ENCODE measurements at places on chromosomes 11 and 22.
A peak's percentile ranks its signal among the peaks of the same experiment; 100 is the strongest.

GRCh38 chr11:67320011-67320410 is 16.7 kb downstream of the SSH3 start:
- DNase-seq = no peak

DNA sequence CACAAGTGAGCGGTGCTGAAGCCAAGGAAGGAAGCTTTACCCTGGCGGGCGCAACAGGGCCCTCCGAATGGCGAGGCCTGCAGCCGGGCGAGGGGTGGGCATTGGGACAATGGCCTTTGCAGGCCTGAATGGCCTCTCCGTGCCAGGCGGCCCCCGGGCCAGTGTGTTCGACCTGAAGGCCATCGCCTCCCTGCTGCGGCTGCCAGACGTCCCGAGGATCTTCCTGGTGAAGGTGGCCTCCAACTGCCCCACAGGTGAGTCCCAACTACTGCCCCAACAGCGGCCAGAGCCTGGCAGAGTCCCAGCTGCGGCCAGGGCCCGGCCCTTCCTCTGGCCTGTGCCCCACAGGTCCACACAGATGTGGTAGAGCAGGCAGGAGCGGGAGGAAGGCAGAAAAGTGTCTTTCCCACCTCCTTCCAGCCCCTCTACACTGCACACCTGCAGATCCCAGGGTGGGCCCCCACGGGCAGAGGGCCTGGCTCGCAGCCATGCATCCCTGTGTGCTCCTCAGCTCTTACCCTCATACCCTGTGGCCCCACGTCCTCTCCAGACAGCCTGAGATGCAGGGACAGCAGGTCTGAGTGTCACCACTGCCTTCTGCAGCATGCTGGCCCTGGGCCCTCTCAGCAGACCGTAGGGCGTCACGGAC is 11.3 kb downstream of the PHLDA2 start:
- DNase-seq = no peak

- DNase-seq = no peak
These were observed 2.6 kb upstream of the PDGFB start for GRCh38 chr22:39247361-39247760.

- DNase-seq = no peak
These were observed 105.4 kb upstream of the FSHB start for GRCh38 chr11:30125456-30125855.

DNA sequence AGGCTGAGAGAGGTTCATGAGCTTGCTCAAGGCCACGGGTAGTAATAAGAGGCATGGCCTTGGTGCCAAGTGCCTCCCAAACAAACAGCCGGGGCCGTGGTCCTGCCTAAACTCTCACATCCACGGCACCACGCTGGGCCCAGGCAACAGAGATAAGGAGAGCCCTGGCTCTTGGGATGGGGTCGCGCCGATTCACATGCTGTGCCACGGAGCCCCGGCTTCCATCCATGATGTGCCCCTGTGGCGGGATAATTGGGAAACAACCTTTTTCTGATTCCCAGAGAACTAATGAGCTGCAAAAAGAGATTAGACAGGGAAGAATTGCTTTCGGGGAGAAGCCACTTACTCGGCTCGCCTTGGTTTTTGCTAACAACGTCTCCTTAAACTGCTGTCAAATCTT is 22.0 kb downstream of the TP53AIP1 start:
- no peak for DNase-seq

- DNase-seq = no peak
These were observed 290.2 kb downstream of the SWAP70 start for GRCh38 chr11:9953994-9954626.

GRCh38 chr11:12526789-12527188 is 147.4 kb upstream of the TEAD1 start:
- DNase-seq = no peak

DNA sequence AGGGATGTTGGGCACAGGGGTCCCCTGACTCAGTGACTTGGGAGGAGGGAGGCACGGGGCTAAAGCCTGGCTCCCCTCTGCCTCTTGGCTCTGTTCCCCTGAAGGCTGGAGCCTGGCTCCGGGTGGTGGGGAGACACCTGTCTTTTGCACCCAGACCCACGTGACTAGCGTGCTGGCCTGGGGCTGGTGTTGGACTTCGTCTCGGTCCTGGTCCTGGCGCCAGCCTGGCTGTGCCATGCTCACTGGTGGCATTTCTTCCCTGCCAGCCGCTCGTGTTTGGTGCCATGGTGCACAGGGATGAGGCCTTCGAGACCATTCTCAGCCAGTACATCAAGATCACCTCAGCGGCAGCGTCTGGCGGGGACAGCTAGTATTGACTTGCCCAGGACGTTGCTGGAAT is 56.7 kb downstream of the GRAMD4 start:
- no peak for DNase-seq

DNA sequence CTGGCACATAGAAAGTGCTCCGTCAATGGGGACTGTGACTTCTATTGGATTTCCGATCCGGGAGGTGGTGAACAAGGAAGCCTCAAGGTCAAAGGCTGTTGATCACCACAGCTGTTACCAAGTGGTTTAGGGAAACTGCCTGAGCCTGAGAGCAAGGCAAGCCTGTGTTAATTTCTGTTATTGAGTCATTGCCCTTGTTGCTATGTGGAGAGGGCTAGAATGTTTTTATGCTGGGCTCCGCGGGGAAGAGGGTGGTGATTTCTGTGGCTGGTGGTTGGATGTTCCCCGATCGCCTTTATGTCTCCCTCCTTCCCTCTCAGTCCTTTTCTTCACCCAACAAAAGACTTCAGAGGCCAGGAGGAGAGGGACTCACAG is 108.5 kb upstream of the ALX4 start:
- no peak for DNase-seq

DNA sequence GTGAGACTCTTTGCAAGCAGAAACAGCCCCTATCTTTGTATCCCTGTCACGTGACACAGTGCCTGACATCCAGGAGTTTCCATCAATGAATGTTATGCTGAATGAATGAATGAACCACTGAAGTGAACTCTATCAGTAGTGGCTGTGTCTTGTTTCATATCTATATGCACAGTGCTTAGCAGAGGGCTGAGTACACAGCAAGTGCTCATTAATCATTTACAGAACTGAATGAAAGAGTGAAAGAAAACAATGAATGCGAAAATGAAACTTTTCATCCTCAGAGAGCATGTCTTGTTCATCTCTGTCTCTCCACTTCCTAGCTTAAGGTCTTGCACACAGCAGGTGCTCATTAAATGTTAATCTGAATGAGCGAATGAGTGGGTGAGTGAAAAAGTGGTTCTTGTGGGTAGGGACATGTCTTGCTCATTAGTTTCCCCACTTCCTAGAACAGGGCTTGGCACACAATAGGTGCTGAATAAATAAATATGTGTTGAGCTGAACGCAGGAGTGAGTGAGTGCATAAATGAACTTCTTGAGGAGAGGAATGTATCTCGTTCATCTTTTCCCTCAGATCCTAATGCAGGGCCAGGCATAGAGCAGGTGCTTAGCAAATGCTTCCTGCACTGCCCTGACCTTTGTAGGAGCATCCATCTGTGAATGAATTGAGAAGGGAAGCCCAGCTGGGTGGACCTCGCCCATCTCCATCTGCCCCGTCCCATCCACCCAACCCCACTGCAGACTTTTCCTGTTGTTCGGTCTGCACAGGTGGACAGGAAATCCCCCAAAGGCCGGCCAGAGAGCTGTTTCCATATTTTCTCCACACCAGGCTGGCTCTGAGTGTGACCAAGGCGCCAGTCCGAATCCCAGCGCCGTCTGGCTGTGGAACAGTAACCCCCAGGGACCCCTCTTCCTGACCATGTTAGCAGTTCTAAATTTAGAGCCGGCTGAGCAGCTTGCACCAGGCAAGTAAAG is 113.4 kb upstream of the CRYBB3 start:
- no peak for DNase-seq

DNA sequence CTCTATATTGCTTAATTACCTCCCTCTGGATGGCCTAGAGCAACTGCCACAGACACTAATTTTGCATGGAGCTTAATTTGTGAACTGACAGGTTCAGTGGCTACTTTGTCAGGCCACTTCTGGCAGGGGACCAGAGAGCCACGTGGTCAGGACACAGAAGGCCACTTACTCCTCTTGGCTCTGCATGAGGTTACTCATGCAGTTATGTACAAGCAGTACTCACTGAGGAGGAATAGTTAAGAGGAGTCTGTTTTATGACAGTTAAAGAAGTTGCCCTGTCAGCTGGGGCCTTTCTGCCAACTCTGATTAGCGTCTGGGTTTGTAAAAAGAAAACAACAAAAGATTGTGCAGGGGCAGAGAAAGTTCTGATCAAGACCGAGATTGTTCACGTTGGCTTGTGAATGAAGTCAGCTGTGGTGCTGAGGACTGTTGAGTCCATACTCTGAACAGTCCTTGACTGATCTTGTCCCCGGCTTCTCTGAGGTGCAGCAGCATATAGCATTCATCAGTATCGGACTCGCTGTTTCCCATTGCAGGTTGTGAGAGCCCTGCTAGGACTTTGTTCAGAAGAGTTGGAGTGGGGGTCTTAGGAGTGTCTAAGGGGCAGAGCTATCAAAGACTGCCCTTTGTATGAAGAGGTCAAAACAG is 41.4 kb downstream of the PPFIBP2 start:
- no peak for DNase-seq

DNA sequence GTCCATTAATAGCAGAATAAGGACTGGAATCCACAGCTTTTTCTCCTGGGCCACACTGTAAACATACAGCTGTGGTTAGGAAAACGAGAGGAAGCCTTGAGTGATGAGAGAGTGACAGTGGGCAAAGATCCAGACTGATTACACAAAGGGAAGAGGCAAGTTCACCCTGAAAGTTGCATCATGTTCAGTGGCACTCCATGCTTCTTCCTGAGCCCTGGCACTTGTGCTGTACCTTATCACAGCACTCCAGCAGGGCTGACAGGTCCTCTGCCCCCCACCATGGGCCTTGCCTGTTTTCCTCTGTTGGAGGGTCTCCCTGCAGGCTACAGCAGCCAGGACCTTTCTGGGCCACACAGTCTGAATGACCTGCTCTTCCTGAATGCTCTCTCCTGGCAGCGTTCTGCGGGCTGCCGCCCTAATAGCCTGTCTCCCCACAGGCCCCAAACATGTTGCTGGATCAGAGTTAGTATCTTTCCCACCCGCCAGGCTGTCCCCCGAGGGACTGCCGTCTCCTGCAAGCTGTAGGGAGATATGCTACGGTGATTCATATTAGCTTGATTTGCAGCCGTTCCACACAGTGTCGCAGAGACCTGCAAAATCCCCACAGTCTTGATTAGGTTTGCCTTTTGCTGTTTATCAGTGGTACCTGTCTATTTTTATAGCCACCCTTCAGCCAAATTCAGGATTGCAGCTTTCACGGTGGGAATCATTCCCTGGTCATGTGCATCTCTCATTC is 60.2 kb downstream of the NTM start:
- no peak for DNase-seq

GRCh38 chr11:65111744-65112545 is at the start of gene TM7SF2:
Gene TM7SF2, plus strand, starts transcription at chr11:65111872. Its CDS starts 144 bp downstream, at chr11:65112016.
- peak; percentile 93 for DNase-seq

GRCh38 chr11:64916040-64916774 is 802 bp downstream of the ATG2A start:
- DNase-seq = no peak

- no peak for DNase-seq
These were observed 14.1 kb downstream of the FAM181B start for GRCh38 chr11:82719361-82720105.

DNA sequence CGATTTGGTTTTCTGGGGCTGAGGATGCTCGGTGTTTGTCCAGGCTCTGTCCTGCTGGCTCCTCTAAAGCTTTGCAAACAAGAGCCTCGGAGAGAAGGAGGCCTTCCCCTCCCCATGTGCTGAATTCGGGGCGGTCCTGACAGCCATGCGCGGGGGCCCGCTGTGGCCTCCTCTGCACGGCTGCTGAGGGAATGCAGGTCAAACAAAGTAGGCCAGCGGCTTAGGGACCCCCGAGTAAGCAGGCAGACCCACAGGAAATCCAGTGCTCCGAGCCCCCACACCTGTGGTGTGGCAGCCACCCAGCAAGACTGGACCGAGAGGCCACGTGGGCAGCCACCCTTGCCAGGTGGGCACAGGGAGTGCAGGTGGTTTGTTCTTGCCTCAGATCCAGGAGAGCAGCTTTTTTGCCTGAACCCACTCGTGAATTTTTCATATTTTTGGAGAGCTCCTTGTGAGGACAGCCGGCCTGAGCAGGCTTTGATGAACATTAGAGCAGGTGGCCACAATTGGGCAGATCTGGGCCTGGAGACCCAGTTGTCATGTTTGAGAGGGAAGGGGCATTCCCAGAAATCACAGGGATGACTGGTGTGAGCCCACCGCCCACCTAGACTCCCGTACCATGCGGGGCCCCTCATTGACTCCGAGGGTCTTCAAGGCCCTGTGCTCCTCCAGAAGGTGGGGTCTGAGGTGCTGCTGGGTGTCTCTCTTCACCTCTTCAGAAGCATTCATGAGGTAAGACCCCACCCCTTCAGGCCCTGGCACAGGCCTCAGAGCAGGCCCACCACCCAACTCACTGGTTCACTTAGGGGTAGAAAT is 43.0 kb upstream of the KCNQ1OT1 start:
- no peak for DNase-seq

DNA sequence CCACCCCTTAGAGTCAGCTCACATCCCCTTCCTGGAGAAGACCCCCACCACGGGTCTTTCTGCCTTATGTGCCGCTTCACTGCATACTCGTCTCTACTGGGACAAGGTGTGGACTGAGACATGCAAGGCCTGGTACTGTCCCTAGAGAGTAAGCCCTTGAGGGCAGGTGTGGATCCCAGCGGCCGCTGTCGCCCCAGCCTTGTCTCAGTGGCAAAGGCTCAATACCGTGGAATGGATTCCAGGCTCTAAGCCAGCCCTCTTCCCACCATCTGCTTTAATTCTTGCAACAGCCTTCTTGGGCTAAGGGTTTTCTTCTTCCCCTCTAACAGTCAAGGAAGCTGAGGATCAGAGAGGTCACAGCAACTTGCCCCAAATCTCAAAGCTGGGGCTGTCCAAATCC is 220.3 kb downstream of the CEP164 start:
- DNase-seq = no peak

DNA sequence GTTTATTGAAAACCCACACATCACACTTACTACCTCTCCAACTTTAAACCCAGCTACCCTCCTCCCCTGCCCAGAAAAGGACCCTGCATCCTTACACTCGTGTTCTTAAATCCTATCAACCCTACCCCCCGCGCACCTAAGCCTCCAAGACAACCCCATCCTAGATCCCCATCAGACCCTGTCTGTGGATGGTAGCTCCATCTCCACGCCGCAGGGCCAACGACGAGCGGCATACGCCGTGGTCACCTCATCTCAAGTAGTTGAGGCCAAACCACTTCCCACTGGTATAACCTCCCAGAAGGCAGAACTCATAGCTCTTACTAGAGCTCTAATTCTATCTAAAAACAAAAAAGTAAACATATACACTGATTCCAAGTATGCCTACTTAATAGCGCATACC is 9.4 kb upstream of the OR56A3 start:
- DNase-seq = no peak

GRCh38 chr22:22014285-22014659 is 31.7 kb upstream of the TOP3B start:
- no peak for DNase-seq

- DNase-seq = no peak
These were observed 44.4 kb downstream of the CYTH4 start for GRCh38 chr22:37326726-37327125.
